ENCODE measurements at places on chromosomes 11 and 22.

GRCh38 chr11:8092587-8093424, 11.8 kb downstream of the TUB start:
- peak; percentile 45 for DNase-seq

- no peak for DNase-seq
Observed at GRCh38 chr11:79547256-79547655, 106.4 kb upstream of the TENM4 start.

- DNase-seq = no peak
Observed at GRCh38 chr11:81989093-81989492, 744.6 kb downstream of the FAM181B start.

- no peak for DNase-seq
Observed at GRCh38 chr11:87081358-87081757, 43.6 kb downstream of the TMEM135 start.

DNA sequence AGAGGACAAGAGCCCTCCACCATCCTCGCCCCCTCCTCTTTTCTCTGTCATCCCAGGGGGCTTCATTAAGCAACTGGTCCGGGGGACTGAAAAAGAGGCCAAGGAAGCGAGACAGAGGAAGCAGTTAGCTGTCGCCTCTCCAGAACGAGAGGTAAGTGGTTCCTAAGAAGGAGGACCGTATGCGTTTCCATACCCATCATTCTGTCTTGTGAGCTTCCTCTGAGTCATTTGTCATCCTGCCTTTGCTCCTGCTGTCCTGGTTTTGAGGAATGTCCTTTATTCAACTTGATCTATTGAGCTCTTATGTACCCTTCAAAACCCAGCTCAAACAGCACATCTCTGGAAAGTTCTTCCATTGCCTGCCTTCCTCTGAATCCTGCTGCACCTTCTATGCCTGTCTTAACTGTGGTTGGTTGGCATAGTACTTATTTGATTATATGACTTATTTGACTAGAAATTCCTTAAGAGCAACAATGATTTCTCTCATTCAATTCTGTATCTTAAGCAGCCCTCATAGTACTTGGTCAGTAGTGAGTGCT, 21.3 kb downstream of the MYO18B start:
- DNase-seq = no peak

DNA sequence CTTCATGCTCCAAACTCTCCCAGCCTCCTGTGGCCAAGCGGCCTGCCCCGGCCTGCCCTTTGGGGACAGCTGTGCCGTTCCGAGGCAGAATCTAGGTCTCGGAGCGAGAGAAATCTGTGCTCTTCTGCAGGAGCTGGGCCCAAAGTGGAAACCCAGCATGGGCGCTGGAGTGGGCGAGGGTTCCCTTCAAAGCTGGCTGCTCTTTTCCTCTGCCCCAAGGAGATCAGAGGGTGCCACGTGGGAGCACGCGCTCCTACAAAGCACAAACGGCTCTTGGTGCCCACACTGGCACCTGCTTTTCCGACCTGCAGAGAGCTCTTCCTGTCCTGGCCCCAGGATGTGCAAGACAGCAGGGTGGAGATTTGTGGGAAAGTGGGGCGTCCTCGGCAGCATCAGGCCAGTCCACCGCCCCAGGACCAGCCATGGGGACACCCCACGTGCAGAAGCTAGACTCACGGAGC, 6.9 kb downstream of the OSBPL5 start:
- no peak for DNase-seq
